ENCODE measurements at places on chromosomes 5 and 9.

GRCh38 chr5:81749561-81750307, 1.2 kb downstream of the SSBP2 start:
- no peak for DNase-seq

DNA sequence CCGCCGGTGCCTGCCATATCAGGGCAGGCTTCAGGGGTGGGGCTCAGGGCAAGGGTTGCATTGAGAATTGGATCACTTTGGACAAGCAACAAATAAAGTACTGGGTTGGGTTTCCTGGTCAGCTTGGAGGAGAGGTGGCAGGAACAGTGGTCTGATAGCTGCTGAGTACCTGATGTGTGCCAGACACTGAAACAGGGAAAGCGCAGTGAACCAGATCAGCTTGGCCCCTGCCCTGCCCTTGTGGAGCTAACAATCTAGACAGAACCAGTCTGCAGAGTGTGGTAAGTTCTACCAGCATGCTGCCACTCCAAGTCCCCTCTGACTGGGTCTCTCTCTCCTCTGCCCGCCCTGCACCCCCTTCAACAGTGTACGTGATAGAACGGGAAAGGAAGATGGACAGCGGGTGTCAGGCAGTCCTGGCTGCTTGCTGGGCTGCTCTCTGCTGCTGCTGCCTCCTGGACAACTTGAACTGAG, 53.4 kb downstream of the CYSTM1 start:
- no peak for DNase-seq

DNA sequence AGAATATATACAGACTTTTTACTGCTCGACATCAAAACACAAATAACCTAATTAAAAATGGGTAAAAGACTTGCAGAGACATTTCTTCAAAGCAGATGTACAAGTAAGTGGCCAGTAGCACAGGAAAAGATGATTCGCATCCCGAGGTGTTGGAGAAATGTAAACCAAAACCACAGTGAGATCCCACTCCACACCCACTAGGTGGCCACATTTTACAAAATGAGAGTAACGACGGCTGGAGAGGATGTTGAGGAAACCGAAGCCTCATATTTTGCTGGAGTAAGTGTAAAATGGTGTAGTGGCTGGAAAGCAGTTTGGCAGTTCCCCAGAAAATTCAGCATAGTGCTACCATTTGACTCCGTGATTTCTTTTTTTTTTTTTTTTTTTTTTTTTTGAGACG, 21.3 kb upstream of the GBGT1 start:
- peak; percentile 55 for DNase-seq

DNA sequence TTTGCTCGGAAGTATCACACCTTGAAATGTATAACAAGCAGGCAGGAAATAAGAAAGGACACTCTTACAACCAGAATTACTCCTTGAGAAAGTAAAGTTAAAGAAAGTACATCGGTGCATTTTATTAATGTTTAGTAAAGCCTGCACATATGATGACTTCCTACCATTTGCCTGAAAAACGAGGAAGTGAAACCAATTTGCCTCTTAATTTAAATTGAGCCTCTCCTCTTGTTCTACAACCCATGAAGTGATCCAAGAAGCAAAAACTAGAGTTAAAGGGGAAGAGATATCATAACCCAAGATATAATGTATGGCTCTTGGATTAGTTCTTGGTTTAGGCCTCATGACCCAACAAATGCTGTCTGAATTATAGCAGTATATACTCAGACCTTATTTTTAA, 95.6 kb downstream of the GNAQ start:
- no peak for DNase-seq

- no peak for DNase-seq
Measured at GRCh38 chr9:4661611-4662010, 483 bp upstream of the PLPP6 start.

- no peak for DNase-seq
Measured at GRCh38 chr9:76525196-76525595, 66.2 kb downstream of the GCNT1 start.

GRCh38 chr5:52334367-52334766, 453.3 kb upstream of the ITGA1 start:
- DNase-seq: no peak

DNA sequence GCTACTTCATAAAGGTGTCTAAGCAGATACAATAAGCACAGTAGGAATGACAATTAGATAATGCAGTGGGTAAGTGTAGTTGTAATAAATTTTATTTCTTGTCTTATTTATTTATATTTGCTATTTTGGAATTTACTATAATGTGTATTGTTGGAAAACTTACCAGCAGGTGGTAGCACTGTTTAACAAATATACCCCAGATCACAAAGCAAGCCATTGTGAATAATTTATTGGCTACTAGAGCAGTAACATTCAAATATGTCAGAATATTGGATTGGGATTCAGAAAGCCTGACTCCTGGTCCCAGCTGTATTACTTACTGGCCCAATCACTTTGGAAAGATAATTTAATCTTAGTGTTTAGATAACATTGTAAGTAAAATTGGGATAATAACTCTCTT, 78.0 kb downstream of the ISOC1 start:
- peak; percentile 13 for DNase-seq

GRCh38 chr9:77588271-77588937, 59.7 kb downstream of the GNA14 start:
- peak; percentile 88 for DNase-seq

GRCh38 chr5:92328584-92329259, 945.6 kb upstream of the ARRDC3 start:
- DNase-seq: no peak

- DNase-seq: peak; percentile 40
Measured at GRCh38 chr9:71353720-71354119, 232.3 kb upstream of the TRPM3 start.

DNA sequence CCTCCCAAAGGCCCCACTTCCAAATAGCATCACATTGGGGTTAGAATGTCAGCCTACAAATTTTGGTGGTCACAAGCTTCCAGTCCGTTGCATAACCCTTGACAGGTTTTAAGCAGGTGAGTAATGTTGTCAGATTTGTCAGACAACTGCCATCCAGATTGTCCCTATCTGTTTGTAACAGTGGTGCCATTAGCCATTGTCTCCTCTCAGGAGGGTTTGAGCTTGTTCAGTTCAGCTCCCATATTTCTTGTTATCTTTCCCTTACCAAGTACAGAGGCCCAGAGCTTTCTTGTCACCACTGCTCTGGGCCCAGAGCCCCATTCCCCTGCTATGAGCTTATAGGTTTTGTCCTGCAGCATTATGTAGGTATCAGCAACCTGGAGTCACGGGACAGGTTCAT, 14.8 kb upstream of the GSN start:
- no peak for DNase-seq

DNA sequence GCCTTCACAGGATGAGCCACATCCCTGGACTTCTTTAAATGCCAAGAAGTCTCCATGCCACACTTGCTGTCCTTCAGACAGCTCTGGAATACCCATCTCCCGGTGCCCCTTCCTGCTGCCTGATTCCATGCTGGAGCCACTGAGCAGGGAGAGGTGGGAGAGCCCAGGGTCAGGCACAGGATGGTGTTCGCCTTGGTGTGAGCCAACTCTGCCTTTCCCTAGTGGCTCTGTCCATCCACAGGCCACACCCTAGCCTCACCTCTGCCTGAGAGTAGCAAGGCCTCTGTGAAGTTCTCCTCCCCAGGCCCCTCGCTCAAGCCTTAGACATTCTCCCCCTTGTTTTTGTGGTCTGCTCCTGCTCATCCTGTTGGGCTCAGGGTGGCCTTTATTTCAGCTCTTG, 54.2 kb upstream of the ANGPTL2 start:
- no peak for DNase-seq

GRCh38 chr9:99039505-99040182, 65.3 kb upstream of the TGFBR1 start:
- DNase-seq: peak; percentile 50

DNA sequence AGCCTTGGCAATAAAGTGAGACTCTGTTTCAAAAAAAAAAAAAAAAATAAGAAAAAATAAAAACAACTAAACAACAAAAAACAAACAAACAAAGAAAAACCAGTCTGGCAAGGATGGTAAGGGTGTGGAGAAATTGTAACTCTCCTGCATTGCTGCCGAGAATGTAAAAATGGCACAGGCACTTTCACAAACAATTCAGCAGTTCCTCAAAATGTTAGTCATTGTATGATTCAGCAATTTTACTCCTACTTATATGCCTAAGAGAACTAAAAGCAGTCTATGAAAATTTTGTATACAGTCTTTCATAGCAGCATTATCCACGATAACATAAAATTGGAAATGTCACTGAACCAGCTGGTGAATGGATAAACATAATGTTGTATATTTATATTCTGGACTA, 280.4 kb downstream of the CDH9 start:
- no peak for DNase-seq

DNA sequence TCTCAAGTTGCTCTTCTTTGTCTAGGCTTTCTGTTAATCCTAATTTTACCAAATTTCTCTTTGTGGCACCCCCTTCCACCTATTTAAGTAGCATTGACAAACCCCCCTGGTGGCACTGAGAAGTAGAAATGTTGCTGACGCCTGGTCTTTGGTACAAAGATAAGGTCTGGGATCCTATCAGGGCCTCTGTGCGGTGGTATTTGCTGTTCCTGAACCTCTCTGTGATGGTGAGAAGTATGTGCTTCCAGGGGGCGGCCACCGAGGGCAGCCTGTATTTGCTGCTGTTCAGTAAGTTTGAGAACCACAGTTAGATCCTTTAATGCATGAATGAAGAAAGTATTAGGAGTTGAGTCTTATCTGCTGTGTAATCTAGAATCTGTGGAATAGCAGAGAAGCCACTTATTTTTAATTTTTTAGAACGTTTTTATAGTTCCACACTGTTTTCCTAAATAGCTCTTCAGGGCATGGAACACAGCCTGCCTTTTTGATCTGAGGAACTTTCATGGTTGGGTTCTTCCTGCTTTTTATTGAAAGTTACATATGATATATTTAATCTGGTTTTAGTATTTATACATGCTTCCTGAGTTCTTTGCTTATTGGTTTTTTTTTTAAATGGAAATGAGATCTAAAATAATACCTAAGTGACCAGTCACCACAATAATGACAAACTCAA, 124.2 kb downstream of the TRIO start:
- DNase-seq: no peak

- DNase-seq: no peak
Measured at GRCh38 chr9:105890046-105890822, 195.9 kb downstream of the TMEM38B start.

- no peak for DNase-seq
Measured at GRCh38 chr9:121773954-121774714, 122.7 kb downstream of the DAB2IP start.

DNA sequence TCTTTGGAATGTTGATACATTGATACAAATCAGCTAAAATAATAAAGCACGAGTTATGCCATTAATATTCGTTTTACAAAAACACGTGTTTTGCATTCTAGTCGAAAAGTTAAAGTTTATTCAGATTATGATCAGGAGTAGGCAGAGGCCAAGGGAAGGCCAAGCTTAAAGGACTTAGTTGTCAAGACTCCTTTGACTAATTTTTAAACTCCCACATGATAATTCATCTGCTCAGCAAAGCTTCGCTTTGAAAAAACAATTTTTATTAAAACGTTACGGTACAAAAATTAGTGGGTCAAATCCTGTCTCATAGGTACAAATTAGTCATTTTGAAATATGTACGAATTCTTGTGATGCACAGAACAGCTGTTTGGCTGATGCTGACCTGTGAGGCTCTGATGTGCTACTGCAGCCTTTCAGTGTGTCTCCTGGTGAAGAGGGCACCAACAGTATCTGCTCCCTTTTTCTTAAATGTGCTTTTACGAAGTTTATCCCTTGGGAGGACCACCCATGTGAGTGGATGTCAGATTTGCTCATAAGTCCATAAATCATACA, 23.0 kb upstream of the NR3C1 start:
- DNase-seq: no peak

- DNase-seq: no peak
Measured at GRCh38 chr5:73325546-73325945, 123.0 kb downstream of the FOXD1 start.

GRCh38 chr9:16266648-16267276, 603.7 kb downstream of the BNC2 start:
- no peak for DNase-seq

GRCh38 chr5:179166886-179167841, 107.0 kb downstream of the ZNF354C start:
- no peak for DNase-seq

DNA sequence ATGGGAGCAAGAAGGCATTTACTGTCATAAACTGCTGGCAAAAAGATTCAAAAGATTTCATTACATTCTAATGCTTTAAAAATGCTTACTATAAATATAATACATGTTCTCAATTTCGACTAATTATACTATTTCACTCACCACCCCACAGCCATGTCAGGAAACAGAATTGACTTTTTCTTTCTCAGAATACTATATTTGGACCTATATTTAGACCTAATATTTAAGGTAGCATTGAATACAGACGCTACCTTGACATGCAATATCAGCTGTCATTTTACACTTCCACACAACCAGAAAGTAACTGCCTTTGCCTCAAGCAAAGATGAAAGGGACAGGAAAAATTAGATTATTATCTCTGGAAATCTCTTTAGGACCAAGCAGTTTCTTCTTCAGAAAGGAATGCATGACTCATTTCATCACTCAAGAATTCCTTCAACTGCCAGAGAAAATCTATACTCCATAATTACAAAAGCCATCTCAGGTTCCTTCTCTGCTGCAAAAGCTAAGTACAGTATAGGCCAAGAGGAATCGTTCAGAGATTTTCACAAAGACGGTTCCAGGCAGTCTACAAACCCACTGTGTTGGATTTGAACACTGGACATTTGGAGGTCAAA, 11.8 kb upstream of the UBE2QL1 start:
- peak; percentile 46 for DNase-seq

DNA sequence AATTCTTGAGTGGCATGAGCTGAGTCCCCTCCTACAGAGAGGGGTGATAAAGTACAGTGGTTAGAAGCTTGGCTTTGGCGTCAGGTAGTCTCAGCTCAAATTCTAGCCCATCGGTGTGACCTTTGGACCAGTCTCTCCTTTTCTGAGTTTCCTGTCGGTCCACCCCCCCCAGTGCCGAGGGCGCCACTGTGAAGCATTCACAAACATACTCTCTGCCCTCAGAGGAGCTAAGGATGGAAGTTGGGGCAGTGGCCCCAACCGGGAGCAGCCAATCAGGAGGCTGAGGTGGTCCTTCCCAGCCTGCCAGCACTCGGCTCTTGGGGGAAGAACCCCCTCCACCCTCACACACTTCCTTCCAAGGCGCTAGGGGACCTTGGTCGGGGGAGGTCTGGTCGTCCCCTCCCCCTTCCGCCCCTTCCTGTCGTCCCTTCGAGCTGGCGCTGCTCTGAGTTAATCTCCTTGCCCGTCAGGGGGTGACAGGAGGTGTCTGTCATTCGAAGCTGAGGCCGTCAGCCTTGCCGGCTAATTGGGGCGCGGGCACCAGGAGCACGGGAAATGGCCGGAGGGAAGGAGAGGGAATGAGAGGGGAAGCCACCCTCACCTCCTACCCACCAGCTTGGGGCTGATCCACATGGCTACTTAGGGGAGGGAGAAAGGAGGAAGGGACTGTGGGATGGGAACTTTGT, 53.0 kb downstream of the CXXC5 start:
- DNase-seq: no peak

GRCh38 chr9:2302606-2303005, 287.5 kb downstream of the SMARCA2 start:
- DNase-seq: no peak

DNA sequence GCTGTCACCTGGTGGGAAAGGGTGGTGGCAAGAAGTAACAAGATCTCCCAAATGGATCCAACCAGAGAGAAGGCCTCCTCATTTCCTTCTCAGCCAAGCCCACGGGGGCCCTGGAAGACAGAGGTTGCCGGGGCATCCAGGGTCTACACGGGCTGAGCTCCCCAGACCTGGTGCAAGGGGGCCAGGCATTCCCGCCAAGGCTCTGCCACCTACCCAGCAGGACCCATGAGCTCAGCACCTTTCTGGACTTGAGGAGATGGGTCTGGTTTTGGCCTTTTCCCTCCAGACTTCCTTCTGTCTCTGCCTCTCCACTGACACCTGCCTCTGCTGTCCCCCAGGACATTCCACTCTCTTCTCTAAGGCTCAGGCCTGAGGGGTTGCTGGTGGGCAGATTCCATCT, 42.4 kb upstream of the KCNMB1 start:
- DNase-seq: no peak
